ENCODE measurements at places on chromosomes 5 and 9.

- no peak for DNase-seq
Observed at GRCh38 chr5:129377504-129377903, 82.6 kb upstream of the ADAMTS19 start.

DNA sequence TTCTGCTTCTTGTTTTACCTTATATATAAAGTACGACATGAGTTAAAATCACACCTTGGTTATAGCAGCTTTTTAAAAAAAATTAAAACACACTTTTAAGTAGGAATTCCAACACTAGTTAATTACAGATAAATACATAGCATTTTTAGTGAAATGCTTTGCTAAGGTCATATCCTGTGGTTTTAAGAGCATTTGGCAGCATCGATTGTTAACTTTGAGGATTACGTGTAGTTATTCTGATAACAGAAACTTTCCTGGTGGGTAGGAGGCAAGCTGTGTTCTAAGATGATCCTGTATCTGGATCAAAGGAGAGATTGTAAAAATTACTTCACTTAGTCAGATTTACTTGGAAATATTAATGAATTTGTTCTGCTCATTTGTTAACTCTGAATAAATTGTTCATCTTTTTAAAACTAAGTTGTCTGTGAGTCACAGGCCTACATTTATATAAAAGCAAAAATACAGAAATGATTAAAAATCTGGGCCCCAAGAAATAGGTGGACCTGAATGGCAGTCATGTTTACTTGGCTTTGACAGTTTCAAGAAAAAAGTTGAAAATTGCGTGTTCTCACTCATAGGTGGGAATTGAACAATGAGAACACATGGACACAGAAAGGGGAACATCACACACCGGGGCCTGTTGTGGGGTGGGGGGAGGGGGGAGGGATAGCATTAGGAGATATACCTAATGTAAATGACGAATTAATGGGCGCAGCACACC lies 58.3 kb downstream of the TRIO start:
- DNase-seq: no peak

- no peak for DNase-seq
Observed at GRCh38 chr5:45694971-45695803, 993 bp downstream of the HCN1 start.

GRCh38 chr5:161400583-161400982 lies 145.9 kb downstream of the GABRB2 start:
- DNase-seq: no peak

DNA sequence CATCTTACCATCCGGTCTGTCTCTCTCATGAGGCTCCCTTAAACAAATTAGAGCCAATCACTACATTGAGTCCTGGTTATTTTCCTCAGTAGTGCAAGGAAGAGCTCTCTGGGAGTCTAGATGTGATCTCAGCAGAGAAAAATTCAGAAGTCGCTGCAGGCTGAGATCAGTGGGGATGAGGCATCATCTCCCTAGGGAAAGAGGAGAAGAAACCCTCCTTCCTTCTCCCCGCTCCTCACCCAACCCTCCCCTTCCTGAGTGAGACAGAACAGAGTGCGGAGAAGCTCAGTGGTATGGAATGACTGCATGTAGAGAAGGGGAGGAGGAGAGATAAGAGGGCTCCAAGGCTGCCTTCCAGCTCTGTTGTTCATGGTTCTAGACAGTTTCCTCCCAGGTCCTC lies 80.5 kb downstream of the PAPPA start:
- peak; percentile 97 for DNase-seq

GRCh38 chr5:139650689-139651042 lies 2.5 kb downstream of the CXXC5 start:
- no peak for DNase-seq

- DNase-seq: no peak
Observed at GRCh38 chr5:10563110-10563944, 543 bp upstream of the ANKRD33B start.

DNA sequence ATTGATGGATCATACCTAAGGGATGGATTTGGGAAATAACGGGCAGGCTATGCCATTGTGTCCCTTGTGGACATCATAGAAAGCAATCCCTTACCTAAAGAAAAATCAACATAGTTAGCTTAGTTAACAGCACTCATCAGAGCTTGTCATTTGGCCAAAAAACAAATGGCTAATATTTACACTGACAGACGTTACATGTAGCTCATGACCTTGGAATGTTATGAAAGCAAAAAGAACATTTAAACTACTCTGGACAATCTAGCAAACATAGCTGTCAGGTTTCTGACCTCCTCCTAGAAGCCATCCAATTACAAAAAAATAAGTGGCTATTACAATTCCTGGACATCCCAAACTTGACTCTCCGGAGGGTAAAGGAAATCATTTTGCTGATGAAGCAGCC lies 23.8 kb downstream of the TMEM232 start:
- DNase-seq: no peak

DNA sequence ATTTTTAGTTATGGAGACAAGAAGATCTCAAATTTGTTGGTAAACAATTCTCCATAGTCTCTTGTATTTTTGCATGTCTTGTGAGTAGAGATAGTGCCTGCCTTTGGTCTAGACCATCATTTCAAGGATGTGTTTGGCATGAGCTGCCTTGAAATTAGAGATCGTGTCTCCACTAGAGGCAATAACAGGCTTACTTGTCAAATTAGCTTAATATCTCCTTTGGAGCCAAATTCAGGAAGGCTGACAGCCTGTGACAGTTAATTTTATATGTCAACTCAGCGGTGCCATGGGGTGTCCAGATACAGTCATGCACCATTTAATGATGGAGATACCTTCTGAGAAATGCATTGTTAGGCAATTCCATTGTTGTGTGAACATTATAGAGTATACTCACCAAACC lies 24.8 kb upstream of the PRDM9 start:
- no peak for DNase-seq

- DNase-seq: no peak
Observed at GRCh38 chr9:71721855-71722254, 46.5 kb downstream of the CEMIP2 start.

DNA sequence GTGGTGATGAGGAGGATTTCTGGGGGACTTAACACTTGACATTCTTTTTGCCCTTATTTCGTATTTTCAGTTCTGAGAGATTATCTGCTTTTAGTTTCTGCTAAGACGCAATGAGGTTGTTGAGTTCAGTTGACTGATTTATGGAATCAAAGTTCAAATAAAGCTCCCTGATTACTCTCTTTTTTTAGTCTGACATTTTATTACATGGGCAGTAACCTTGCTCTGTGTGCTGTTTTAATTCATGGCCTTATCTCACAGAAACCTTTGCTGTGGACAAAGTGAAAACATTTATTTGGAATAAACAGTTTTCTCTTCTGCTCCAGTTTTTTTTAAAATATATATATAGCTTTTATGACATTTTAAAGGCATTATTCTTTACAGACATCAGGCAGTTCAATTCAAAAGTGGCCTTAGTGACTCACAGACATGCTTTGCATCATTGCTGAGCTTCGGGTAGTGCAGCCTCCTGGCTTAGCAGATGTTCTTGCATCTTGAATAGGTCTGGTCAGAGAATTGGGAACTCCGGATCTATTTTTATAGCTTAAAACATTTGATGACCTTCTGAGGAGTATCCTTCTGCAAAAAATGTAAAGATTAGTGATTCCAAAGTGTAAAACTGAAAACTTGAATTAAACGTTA lies 162.9 kb downstream of the FAM170A start:
- DNase-seq: no peak

DNA sequence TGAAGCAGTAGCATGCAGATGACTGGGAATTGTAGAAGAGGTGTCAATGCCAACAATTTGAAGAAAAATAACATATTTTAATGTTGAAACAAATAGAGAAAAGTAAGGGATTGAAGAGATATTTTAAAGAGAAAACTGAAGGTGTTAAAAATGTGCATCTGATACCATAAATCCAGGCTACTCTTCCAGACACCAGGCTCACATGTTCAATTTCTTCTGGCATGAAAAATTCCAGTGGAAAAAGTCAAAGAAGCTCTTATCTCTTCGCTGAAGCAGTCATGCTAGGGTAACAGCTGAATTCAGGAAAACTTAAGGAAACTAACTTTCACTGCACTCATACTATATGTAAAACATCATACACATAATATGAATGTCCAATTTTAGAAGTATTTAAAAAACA lies 335.0 kb downstream of the PDE4D start:
- no peak for DNase-seq

DNA sequence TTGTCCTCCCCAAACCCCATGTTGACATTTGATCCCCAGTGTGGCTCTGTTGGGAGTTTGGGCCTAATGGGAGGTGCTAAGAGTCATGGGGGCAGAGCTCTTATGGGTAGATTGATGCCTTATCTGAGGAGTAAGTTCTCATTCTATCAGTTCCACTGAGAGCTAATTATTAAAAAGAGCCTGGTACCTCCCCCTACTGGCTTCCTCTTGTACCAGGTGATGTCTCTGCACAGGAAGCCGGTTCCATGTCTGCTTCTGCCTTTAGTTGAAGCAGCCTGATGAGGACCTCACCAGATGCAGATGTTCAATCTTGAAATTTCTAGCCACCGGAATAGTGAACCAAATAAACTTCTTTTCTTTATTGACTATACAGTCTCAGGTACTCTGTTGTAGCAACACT lies 10.8 kb downstream of the GABRB2 start:
- no peak for DNase-seq

DNA sequence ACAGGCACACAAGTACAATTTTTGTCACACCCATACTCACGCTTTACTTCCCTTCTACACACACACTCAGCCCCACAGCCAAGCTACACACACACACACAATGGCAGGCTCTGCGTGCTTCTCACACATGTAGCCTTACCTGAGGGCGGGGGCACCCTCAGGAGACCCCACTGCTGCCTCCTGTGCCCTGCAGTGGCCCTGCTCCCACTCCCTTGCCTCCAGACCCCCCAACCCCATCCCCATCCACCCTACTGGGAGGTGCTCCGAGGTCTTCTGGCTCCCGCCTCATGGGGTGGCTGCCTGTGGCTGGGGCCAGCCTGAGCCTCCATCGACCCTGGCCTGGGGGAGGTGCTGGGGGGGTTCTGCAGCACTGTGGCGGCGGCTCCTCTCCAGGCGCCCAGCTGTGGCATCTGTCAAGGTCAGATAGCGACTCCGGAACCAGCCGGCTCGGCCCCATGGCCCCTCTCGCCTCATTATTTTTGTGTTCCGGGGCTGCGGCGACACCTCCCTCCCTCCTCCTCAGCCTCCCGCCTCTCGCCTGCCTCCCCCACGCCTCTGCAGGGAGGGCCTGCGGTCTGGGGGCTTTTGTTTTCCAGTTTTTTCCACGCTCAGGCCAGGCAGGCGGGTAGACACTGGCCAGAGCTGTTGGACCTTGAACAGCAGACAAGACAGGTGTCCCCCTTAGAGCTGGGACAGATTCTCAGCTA lies 21.7 kb downstream of the CXXC5 start:
- DNase-seq: no peak

GRCh38 chr5:36720688-36721087 lies 114.3 kb downstream of the SLC1A3 start:
- no peak for DNase-seq

DNA sequence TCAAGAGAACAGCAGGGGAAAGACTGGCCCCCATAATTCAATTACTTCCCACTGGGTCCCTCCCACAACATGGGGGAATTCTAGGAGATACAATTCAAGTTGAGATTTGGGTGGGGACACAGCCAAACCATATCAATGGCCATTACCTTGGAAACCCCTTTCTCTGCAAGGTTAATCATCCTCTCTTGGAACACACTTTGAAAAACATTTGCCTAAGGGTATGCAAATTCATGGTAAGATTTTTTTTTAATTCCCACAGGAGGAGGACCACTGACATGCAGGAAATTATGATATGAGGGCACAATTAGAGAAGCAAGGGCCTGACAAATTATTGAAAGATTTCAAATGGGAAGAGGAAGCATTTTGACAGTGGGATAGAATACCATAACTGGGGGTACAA lies 61.7 kb upstream of the NIPAL4 start:
- DNase-seq: no peak

GRCh38 chr9:116072046-116072445 lies 81.5 kb upstream of the PAPPA start:
- no peak for DNase-seq

DNA sequence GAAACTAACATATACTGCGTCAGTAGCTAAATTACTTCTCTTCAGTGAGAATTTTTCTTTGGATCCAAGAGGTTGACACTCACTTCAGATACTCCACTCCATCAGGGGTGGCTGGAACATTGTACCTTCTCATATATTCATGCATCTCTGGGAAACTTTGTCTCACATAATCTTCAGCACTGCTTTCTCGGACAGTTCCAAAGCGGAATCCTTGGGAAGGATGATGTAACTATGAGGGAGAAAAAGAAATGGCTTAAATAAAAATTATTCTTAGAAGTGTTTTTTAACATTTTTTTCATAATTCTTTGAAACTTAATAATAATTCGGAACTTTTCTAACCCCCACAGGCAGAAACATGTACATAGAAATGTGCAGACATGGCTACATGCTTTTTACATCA lies 33.4 kb upstream of the PPP3R2 start:
- no peak for DNase-seq
